ENCODE measurements at places on chromosomes 1 and 21. TPM values are rescaled to one million over a fixed set of nuclear protein-coding genes. Genes with fewer than 3 reads are reported as not detected.
A peak's percentile ranks its signal among the peaks of the same experiment; 100 is the strongest.

GRCh38 chr1:226809785-226810571 is 60.4 kb upstream of the PSEN2 start:
- H3K4me3 ChIP-seq, result no peak overlapping the region
- H3K36me3 ChIP-seq, result no peaks in the 10 kb centered on the region
- peaks cover 6% of the 10 kb centered on the region for H3K4me1 ChIP-seq
- H3K27ac ChIP-seq, result no peak overlapping the region
- no peak for DNase-seq

DNA sequence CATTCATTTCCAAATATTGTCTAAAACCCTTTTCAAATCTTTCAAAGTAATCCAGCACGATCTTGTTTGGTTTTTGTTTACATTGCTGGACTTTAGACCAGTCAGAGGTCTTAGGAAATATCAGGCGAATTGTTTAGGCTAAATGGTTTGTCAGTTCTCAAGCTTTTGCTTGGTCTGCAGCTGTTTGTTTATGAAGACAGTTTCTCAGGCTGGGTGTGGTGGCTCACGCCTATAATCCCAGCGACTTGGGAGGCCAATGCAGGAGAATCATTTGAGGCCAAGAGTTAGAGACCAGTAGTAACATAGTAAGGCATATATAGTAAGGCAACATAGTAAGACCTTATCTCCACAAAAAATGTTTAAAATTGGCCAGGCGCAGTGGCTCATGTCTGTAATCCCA is 77.5 kb downstream of the DNTTIP2 start:
- H3K4me1 ChIP-seq, result peaks cover 27% of the 10 kb centered on the region
- H3K36me3 ChIP-seq, result no peaks in the 10 kb centered on the region
- no peaks in the 10 kb centered on the region for H3K27me3 ChIP-seq
- H3K4me3 ChIP-seq, result no peak overlapping the region
- H3K27ac ChIP-seq, result no peak overlapping the region

DNA sequence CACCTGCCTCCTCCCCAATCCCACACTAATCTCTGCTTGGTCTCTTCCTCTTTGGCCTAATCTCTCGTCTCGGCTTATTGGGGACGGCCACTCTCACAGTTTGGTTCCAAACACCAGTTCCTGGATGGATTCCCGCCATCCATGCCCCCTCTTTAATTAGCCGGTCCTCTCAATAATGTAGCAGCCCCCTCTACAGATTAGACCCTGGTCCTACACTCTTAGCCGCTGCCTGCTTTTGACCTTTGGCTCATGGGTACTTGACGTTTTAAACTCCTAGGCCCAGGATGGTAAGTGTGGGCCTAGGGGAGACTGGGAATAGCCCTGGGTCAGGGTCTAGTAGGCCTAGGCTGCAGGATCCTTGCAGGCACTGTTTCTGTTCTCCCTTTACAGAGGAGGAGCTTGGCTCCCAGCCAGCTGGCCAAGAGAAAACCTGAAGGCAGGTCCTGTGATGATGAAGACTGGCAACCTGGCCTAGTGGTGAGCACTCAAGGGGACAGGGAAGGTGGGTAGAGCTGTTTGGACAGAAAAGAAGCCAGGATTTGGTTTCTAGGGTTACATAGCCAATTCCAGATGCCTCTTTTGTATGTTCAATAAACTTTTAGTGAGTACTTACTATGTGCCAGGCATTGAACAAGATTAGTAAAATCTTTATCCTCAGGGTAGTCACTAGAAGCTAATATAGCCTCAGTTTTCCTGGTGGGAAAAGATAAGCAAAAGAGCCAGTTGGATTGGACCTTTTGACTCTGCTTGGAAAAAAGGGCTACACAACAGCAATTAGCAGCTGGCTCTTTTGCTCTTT is 758 bp downstream of the RAD54L start:
- DNase-seq, result no peak
- H3K27ac ChIP-seq, result peak overlapping the region; percentile 21
- H3K27me3 ChIP-seq, result no peaks in the 10 kb centered on the region
- H3K36me3 ChIP-seq, result no peaks in the 10 kb centered on the region

- peak; percentile 66 for DNase-seq
- H3K4me1 ChIP-seq, result no peaks in the 10 kb centered on the region
- H3K36me3 ChIP-seq, result no peaks in the 10 kb centered on the region
- no peak overlapping the region for H3K27ac ChIP-seq
These were observed 252.9 kb upstream of the NR5A2 start for GRCh38 chr1:199774433-199775089.

GRCh38 chr1:32001863-32002262 is 11.8 kb upstream of the KHDRBS1 start:
- H3K36me3 ChIP-seq, result no peaks in the 10 kb centered on the region
- no peak overlapping the region for H3K4me3 ChIP-seq
- H3K4me1 ChIP-seq, result no peaks in the 10 kb centered on the region
- H3K27me3 ChIP-seq, result no peaks in the 10 kb centered on the region
- no peak overlapping the region for H3K27ac ChIP-seq

DNA sequence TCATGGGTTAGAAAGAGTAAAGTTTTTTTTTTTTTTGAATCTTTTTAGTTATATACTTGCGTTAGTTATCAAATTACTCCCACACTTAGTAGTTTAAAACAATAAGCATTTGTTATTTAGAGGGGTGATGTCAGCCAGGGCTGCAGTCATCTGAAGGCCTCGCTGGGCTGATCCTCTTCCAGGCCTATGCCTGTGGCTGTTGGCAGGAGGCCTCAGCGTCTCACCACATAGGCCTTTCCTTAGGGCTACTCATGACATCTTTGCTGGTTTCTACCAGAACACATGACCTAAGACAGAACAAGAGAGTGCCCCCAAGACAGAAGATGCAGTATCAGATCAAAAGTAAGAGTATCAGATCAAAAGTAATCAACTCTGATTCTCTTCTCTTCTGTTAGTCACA is 167.4 kb downstream of the HHAT start:
- no peak for DNase-seq
- no peak overlapping the region for H3K4me3 ChIP-seq
- no peaks in the 10 kb centered on the region for H3K27me3 ChIP-seq
- H3K4me1 ChIP-seq, result no peaks in the 10 kb centered on the region
- H3K36me3 ChIP-seq, result no peaks in the 10 kb centered on the region

DNA sequence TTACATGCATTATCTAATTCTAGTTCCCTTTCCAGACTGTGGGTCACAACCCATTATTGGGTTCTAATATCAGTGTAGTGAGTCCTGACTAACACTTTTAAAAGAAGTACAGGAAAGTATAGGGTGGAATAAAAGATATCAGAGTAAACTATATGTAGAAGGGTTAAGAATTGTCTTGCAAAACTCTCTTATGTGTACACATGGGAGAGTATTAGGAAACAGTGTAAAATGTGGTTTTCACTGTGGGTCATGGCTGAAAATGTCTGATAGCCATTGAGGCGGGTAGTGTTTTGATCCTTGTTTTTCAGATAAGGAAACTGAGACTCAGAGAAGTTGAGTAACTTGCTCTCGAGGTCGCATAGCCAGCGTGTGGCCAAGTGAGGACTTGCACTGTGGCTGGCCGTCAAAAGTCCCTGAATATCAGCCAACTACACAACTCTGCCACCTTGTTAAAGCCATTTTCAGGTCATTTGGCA is 18.5 kb upstream of the MTARC1 start:
- H3K27me3 ChIP-seq, result no peaks in the 10 kb centered on the region
- H3K4me3 ChIP-seq, result no peak overlapping the region
- H3K27ac ChIP-seq, result peak overlapping the region; percentile 79
- peaks cover 15% of the 10 kb centered on the region for H3K36me3 ChIP-seq

GRCh38 chr1:33099290-33100118 is 18.6 kb downstream of the AZIN2 start:
- peaks cover 10% of the 10 kb centered on the region for H3K4me1 ChIP-seq
- no peaks in the 10 kb centered on the region for H3K36me3 ChIP-seq
- H3K4me3 ChIP-seq, result no peak overlapping the region
- H3K27me3 ChIP-seq, result no peaks in the 10 kb centered on the region
- H3K27ac ChIP-seq, result peak overlapping the region; percentile 2
- no peak for DNase-seq

DNA sequence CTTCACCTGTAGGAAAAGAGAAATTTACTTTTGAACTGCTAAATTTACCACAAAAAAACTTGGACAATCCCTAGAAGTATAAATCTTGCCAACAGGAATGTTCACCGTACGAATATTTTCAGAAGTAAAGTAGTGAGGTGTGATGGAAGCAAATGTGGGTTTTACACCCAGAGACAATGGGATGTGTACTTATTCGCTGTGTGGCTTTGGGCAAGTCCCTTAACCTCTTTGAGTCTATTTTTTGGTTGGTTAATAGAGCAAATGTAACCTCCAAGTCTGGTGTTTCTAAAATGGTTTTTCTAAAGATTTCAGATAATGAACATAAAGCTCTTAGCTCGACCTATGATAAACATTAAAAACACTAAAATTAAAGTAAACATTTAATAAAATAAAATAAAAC is 51.2 kb downstream of the TPR start:
- no peaks in the 10 kb centered on the region for H3K27me3 ChIP-seq
- no peak for DNase-seq
- peaks cover 63% of the 10 kb centered on the region for H3K36me3 ChIP-seq
- no peaks in the 10 kb centered on the region for H3K4me1 ChIP-seq
- no peak overlapping the region for H3K27ac ChIP-seq
- no peak overlapping the region for H3K4me3 ChIP-seq

GRCh38 chr21:42315296-42315891 is at the start of gene TFF3:
Gene TFF3 (minus strand): TSS chr21:42315409. CDS start chr21:42315374, 35 bp downstream.
- no peaks in the 10 kb centered on the region for H3K27me3 ChIP-seq
- no peak within 1 kb of the TSS for H3K4me3 ChIP-seq
- no peak within 1 kb of the TSS for H3K27ac ChIP-seq
- no peaks in the 10 kb centered on the region for H3K36me3 ChIP-seq
- DNase-seq, result no peak
- H3K4me1 ChIP-seq, result peaks cover 25% of the 10 kb centered on the region

TIE1 gene
- 24.8 TPM for total RNA-seq

KLHDC9 gene
- total RNA-seq, result not detected

SPRR2E gene
- total RNA-seq, result not detected

FNDC5 gene
- 0.30 TPM for total RNA-seq

GPA33 gene
- 6.3 TPM for total RNA-seq

HJV gene
- total RNA-seq, result not detected

KCNT2 gene
- total RNA-seq, result 2.7 TPM

TNFRSF18 gene
- 2.7 TPM for total RNA-seq

Measured in upper lobe of left lung (tissue), 6 donors.